ENCODE measurements at places on chromosomes 11 and 22. TPM values are rescaled to one million over a fixed set of nuclear protein-coding genes. Genes with fewer than 3 reads are reported as not detected.

GRCh38 chr22:40183029-40183581, 5.4 kb downstream of the TNRC6B start:
- DNase-seq: peak; percentile 64

The SCGB1D4 gene
- not detected for total RNA-seq

- DNase-seq: no peak
These were observed 628 bp downstream of the CHKB start for GRCh38 chr22:50581950-50582492.

DNA sequence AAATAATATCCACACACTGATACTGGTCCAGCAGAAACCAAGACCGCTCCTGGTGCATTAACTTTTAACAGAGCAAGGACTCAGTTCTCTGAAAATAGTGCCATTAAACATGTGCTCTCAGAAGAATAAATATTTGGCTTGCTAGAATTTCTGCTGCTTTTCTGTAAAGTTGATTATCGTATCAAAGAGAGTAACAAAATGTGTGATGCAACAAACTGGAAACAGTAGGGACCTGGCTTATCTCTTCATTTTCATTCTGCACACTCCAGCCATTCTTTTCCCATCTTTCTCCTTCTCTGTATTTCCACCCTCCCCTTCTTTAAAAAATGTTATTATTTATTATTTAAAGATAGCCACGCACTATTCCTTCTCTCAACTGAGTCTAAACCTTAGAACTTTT, 43.9 kb downstream of the WT1 start:
- no peak for DNase-seq

DNA sequence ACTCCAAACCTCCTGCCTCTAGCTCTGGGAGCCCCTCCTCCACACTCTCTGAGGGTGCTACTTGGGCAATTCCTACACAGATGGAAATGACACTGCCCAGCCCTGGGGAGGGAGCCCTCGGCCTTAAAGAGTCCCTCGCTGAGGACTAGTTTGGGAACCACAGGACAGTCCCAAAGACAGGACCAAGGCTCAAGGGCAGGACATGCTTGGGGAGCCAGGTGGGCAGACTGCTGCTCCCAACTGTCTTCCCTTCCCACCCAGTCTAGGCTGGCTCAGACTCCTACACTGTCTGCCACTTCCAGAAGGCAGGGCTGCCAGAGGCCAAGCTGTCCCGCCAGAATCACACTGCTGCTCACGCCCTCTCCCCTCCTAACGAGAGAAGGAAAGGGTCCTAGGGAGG, 9.8 kb downstream of the ARRB1 start:
- DNase-seq: no peak

- DNase-seq: no peak
These were observed 63.8 kb upstream of the ARHGAP20 start for GRCh38 chr11:110776081-110776480.

DNA sequence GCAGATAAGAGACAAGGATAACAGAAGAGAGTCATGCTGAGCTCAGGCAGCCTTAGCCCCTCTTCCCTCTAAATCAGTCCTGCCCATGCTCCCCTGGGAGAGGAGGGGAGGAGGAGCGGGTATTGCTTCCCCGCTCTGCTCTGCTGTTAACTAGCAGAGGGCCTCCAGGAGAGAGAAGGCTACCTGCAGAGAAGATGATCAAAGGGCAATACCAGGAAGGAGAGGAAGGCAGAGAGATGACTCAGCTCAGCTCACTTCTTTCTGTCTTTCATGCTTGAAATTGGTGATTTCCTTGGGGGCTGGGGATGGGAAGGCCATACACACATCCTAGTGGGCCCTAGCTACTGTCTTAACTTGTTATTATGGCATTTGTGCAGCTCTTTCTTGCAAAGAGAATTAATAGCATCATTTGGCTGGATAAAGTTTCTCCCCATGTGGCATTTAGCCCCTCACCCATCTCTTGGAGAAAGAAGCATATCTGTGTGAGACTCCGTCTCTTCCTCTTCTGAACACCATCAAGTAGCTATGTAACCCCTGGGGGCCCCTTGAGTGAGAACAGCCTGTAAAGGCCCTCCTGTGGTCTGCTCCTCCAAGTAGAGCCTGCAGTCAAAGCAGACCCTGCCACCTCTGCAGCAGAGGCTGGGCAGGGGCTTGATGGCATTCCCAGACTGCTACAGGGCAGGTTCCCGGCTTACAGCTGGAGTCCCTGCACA, 33.4 kb upstream of the AMOTL1 start:
- peak; percentile 64 for DNase-seq

The IGLL5 gene
- not detected for total RNA-seq

The SCN2B gene
- 0.05 TPM for total RNA-seq

The CDC42EP1 gene
- 1.0 TPM for total RNA-seq

GRCh38 chr22:26534874-26535602, 22.8 kb upstream of the TFIP11 start:
- DNase-seq: no peak

DNA sequence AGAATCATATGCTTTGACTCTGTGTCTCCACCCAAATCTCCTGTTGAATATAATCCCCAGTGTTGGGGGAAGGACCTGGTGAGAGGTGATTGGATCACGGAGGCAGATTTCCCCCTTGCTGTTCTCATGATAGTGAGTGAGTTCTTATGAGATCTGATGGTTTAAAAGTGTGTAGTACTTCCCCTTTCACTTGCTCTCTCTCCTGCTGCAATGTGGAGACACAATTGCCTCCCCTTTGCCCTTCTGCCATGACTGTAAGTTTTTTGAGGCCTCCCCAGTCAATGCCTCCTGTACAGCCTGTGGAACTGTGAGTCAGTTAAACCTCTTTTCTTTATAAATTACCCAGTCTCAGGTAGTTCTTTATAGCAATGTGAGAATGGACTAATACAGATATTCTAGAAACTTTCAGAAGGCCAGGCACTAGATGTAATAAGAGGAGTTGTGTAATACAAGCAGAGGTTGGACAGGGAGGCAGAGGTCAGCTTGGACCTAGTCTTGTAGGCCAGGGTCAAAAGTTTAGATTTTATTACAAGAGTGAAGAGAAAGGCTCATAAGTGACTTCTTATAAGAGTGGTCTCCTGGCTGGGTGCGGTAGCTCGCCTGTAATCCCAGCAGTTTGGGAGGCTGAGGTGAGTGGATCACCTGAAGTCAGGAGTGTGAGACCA, 9.3 kb upstream of the SERPING1 start:
- DNase-seq: no peak

- DNase-seq: no peak
These were observed 384.8 kb downstream of the TMEM135 start for GRCh38 chr11:87422566-87422965.

The SHANK2 gene
- total RNA-seq: not detected

DNA sequence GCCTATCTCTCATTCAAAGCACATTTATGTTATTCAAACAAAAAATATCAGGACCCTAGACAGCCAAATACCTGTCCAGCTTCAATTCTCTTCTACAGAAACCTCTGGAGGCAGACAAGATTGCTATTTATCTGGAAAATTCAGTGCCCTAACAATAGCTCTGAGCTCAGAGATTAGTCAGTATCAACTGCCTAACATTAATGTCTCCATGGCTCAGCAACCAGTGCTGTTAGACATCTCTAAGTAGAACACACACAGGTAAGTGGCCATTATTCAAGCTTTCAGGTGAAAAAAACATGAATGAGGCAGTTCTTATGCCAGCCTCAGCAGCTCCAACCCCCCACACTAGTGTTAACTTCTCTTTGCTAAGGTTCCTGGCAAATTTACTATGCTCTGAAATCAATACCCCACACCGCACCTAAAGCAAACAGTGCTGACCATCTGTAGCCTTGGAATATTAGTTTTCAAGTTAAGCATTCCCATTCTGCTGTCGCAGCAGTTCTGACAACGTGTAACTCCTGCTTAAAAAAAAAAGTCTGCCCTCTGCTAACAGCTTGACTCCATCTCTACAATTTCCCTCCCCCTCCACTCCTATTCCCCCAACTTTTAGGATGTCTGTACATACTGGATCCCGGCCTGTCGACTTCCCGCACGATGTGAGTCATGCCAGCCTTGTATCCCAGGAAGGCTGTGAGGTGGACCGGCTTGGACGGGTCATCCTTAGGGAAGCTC, 1.5 kb downstream of the RPL3 start:
- DNase-seq: no peak

DNA sequence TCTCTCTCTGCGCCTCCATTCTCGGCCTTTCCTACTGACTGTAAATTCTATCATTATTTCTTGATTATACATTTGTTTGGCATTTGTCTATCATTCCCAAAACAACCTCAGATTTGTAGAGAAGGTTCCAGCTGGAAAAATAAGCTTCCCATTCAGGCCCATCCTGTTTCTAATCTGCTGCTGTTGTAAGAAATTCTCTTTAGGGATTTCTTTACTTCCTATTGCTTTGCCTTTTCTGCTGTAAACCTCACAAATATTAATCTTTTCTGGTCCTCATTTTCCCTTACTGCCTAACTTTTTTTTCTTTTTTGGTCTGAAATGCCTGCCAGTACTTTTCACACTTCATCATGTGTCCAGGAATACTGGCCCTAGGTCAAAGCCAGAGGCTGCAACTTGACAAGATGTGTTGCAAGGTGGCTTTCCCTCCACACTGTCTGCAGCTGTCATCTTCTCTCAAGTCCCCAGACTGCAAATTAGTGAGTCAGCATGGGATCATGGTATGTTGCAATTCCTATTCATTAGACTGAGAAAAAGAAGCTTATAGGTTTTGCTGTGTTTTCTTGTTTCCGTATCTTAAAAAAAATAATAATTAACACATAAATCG, 858.7 kb upstream of the CHORDC1 start:
- DNase-seq: no peak

The NXPE1 gene
- not detected for total RNA-seq

DNA sequence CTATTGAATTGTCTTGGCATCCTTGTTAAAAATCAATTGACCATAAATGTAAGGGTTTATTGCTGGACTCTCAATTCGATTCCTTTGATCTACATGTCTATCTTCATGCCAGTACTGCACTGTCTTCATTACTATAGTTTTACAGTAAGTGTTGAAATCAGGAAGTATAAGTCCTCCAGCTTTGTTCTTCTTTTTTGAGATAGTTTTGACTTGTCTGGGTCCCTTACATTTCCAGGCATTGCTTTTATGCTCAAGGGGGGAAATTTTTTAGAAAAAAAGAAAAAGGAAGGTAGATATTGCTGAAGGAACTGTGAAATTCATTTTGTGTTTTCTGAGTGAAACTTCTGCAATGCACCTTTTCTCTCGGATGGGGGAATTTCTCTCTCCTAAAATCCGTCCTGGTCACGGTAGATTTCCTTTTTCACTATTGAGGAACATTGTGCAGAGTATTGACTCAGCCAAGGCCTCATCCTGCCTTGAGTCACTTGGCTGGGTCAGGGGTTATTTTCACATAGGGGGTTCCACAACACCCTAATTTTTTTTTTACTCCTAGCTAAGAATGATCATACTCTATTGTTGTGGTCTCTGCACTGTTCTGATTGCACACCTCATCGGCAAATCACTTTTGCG, 2.8 kb upstream of the ACER3 start:
- no peak for DNase-seq

- no peak for DNase-seq
These were observed 301.4 kb upstream of the PDGFD start for GRCh38 chr11:104465321-104465720.

GRCh38 chr11:12189543-12190235, 79.3 kb downstream of the MICAL2 start:
- peak; percentile 73 for DNase-seq

- no peak for DNase-seq
These were observed 4.0 kb upstream of the ALX4 start for GRCh38 chr11:44313761-44314489.
